ENCODE measurements at places on chromosomes 4 and X. TPM values are rescaled to one million over a fixed set of nuclear protein-coding genes. Genes with fewer than 3 reads are reported as not detected.

The FGF5 gene
- total RNA-seq: 0.06 TPM

The SYTL4 gene
- total RNA-seq: not detected

DNA sequence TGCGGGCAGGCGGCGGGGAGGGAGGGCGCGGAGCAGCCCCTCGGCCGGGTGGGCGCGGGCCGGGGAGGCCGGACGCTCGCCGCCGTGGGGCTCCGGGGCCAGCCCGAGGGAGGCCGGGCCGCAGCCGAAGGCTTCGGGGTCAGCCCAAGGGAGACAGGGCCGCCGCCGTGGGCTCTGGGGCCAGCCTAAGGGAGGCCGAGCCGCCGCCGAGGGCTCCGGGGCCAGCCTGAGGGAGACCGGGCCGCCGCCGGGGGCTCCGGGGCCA is 251 bp downstream of the KIAA0232 start:
- DNase-seq: no peak
- H3K4me3 ChIP-seq: peak overlapping the region; percentile 77
- H3K27ac ChIP-seq: peak overlapping the region; percentile 92
- no peaks in the 10 kb centered on the region for H3K27me3 ChIP-seq
- peaks cover 46% of the 10 kb centered on the region for H3K4me1 ChIP-seq

GRCh38 chr4:168732714-168733113 is 235.9 kb downstream of the PALLD start:
- no peaks in the 10 kb centered on the region for H3K4me1 ChIP-seq
- H3K27me3 ChIP-seq: no peaks in the 10 kb centered on the region
- no peak for DNase-seq

DNA sequence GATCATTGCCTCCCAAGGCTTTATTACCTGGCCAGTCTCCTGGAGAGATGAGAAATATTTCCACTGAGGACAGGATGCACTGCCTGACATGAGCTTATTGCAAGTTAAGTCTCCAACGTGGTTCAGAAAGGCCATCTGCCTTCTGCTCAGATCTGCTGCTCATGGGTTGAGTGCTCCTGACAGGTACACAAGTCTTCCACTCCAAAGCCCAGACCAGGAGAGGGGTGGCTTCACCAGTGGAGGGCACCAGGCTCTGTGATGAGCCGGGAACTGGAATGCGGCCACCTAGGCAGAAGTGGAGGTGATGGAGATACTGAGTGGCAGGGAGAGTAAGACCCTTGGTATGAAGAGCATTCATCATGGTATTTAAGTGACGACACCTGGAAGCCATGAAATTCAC is 79.5 kb upstream of the IRF2 start:
- no peaks in the 10 kb centered on the region for H3K36me3 ChIP-seq
- no peak overlapping the region for H3K4me3 ChIP-seq
- H3K27ac ChIP-seq: no peak overlapping the region
- no peaks in the 10 kb centered on the region for H3K27me3 ChIP-seq

- H3K4me1 ChIP-seq: no peaks in the 10 kb centered on the region
- H3K27me3 ChIP-seq: no peaks in the 10 kb centered on the region
- no peaks in the 10 kb centered on the region for H3K36me3 ChIP-seq
- no peak overlapping the region for H3K4me3 ChIP-seq
Measured at GRCh38 chr4:187470061-187470460, 525.5 kb upstream of the ZFP42 start.

DNA sequence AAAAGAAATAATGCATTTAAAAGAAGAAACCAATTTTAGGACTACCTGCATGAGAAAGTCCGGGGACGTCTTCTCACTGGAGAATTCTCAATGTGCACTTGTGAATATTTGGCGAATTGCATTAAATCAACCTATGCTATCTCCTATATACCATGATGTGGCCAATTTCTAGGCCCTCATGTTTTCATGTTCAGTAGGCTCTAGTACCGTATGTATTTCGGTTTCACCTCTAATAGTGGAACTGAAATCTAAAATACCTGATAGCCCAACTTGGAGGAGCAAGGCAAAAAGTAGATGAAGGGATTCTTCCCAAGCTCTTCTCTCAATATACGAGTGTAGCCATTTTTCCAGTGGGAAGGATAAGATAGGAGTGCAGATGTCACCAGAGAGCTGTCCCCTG is 11.4 kb upstream of the FGF2 start:
- no peaks in the 10 kb centered on the region for H3K36me3 ChIP-seq
- no peaks in the 10 kb centered on the region for H3K4me1 ChIP-seq
- H3K27me3 ChIP-seq: no peaks in the 10 kb centered on the region
- no peak overlapping the region for H3K27ac ChIP-seq
- no peak for DNase-seq
- H3K4me3 ChIP-seq: no peak overlapping the region

DNA sequence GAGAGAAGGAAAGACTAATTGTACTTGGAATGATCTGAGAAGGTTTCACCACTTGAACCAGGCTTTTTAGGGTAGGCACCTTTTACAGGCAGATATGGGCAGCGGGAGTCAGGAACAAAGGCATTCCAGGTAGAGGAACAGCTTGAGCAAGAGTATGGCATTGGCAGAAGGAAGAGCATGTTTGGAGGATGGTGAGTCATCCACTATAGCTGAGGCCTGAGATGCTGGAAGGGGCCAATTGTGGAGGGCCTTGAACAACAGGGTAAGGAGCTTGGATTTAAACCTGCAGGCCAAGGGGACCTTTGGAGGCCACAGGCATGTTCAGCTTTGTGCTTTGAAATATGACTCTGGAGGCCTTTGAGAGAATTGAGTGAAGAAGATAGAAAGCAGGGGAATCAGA is 32.2 kb downstream of the PFKFB1 start:
- DNase-seq: no peak
- no peak overlapping the region for H3K27ac ChIP-seq
- H3K36me3 ChIP-seq: no peaks in the 10 kb centered on the region
- H3K4me3 ChIP-seq: no peak overlapping the region
- H3K4me1 ChIP-seq: peaks cover 7% of the 10 kb centered on the region
